ENCODE measurements at places on chromosomes 16 and 17.

DNA sequence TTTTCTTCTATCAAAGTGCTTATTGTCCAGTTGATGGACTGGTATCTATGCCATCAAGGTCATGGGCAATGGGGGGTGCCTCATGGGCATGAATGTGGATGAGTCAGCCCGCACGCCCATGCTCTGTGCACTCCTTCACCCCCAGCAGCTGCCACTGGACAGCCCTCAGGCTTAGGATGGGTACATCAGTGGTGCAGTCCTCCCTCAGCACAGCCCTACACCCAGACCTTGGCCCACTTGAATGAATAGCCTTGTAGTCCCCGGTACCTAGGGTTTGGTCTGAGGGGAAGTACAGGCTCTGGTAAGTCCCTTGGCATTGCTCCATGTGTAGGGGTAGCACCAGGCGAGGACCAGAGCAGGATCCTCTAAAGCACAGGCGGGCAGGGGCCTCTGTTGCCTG lies 10.4 kb upstream of the GNA13 start:
- no peak for DNase-seq

DNA sequence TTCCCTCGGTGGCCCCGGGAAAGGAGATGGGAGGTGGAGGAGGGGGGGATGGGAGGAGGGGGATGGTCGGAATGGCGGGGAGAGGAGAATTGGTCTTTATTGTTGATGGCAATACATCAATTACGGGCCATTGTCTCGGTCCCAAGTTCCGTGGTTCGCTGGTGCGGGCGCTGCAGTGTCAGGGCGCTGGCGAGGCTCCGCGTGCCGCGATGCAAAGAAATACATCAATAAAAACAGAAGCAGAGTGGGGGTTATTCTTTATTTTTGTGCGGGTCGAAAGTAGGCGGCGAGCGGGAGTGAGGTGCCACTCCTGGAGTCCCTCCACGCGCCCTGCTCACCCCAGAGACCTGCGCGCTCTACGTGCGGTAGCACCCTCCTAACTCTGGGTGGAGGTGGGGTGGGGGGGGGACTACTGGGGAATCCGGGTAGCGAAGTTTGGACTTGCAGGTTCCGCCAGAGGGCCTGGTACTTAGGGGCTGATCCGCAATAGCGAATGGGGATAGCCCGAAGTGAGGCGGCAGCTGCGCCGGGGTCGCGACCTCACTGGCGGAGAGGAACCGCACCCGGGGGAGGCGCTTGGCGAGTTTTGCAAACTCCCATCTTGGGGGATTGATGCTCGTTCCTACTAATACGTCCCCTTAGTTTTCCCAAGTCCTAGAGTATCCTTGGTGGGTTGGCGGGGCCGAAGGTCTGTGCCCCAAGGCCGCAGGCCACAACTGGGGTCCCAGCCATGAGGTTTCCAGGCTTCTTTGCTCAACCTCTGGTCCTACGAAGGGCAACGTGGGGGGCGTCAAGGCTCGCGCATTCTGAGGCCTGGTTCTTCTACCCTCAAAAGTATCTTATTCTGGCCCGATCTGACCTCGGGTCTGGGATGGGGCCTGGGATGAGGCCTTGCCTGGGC lies 3.5 kb upstream of the SALL1 start:
- DNase-seq = no peak

GRCh38 chr17:35212668-35213067 lies 18.5 kb upstream of the SLC35G3 start:
- no peak for DNase-seq

DNA sequence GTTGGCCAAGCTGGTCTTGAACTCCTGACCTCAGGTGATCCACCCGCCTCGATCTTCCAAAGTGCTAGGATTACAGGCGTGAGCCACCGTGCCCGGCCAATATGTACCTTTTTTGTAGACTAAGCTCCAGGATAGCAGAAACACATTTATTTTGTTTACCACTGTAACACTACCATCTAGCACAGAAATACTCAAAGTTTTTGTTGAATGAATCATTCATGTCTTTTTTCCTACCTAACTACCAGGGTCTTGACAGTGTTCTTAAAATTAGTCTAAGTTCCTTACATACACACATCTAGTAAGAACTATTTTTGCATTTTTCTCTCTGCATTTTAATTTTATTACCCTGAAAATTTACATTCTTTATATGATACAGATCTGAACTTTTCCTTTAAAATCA lies 44.4 kb downstream of the AKAP10 start:
- no peak for DNase-seq

GRCh38 chr17:35906191-35906925 lies 24.2 kb downstream of the RDM1 start:
- DNase-seq = no peak

DNA sequence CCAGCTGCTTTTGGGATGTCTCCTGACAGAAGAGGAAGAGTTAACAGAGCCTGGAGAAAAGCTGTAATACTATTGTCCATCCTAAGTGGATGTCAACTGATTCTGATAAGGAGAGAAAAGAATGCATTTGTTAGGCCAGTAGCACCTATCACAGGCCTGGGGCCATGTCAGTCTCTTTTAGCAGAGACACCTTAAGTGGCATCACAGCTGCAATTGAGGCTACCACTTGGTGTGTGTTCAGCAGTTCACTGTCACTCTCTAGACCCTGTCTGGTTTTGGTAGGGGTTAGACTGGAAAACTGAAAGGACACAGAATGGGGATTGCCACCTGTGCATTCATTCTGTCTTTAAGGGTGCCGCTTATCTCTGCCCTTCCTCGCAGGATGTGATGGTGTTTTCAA lies 42.0 kb downstream of the PSMD12 start:
- DNase-seq = no peak

DNA sequence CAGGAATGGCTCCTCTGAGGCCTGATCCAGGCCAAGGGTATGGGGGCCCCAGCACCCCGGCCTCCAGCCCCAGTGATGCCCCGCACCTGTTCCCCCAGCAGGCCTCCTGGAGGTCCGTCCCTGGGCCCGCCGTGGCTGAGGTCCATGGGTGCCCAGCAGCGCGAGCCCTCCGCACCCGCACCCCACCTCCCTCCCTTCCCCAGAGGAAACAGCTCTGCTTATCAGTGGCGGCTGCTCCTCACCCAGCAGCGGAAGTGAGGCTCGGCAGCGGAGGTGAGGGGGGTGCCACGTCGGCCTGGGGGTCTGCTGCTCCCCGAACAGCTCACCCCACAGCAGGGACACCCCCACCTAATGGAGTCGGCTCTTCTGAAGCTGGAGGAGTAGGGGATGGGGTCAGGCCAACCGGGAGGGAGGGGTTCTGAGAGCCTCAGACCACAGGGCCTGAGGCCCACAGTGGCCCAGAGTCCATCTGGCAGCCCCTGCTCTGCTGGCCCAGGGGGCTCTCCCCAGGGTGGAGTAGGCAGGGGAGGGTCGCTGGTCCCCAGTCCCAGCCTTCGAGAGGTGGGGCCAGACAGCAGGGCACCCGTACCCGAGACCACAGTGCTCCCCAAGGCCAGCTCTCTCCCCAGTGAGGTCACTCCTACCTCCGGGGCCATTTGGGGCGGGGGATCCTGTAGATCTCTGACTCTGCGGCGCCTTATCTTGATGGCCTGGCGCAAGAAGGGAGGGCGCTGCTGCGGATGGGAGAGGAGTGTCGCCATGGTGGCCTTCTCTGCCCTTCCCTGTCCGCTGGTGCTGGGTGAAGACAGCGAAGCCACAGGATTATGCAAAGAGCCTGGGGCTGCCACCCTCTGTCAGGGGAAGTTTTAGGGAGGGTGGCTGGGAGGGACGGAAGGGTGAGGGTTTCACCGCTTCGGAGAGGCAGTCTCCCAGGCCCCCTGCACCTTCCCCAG lies at the start of gene UNC13D:
UNC13D (minus strand) TSS at position 828 of the 953 bp plus-strand sequence; CDS start at position 761, 67 bp downstream.
- no peak for DNase-seq

DNA sequence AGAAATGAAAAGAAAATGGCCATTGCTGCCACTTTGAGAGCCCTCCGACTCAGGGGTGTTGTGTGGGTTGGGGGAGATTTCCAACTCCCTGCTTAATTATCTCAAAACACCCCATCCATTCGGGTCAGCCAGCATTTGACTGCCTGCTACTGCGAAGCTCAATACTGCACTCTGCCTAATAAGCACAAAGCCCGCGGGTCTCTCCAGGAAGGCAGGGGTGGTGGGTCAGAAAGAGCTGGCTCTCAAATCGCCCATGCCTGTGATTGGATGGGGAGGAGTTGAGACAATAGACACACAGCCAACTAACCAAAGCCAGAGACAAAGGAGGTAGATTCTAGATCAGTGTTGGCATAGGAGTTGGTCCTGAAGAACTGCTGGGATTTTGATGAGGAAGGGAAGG lies 2.3 kb upstream of the XAF1 start:
- DNase-seq = no peak

- DNase-seq = no peak
Measured at GRCh38 chr17:37818689-37819088, 73.8 kb upstream of the HNF1B start.

GRCh38 chr17:81365601-81366585 lies 29.4 kb upstream of the BAHCC1 start:
- DNase-seq = no peak

DNA sequence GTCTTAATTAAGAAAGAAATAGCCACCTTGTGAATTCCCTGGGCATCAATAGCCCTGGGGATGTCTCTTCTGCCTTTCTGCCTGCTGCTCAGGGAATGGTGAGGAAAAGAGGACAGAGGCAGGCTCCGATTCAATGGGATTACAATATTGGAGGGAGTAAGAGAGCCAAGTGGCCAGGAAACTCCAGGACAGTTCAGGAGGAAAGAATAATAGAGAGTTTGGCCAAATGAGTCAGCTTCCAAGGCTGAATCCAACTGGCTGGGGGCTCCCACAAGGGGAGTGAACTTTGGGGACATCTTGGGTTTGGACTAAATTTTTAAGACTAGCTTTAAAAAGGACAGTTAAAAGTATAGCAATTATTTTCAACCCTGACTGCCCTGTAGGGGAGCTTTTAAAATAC lies 235.8 kb upstream of the ASIC2 start:
- DNase-seq = no peak

DNA sequence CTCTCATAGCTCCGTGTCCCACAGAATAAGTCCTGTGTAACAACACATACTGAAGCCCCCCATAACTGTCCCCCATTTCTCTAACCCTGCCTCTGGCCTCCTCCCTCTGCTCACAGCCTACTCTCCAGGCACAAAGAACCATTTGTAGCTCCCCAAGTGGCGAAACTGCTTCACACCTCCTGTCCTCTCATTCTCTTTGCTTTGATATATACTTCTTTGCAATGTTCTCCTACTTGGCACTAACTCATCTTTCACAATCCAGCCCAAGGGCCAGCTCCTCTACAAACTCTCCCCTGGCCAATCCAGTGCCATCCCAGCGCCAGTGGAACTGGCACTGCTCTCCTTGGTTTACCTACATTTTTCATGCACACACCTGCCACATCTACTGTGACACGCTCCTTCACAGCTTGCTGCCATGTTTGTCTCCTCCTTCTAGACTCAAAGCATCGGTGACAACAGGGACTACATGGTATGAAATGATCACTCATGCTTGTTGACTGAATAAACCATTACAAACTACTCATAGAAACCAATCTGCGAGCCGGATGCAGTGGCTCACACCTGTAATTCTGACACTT lies 12.8 kb downstream of the CYTH1 start:
- no peak for DNase-seq

- DNase-seq = no peak
Measured at GRCh38 chr16:14063618-14064581, 7.2 kb upstream of the MRTFB start.

DNA sequence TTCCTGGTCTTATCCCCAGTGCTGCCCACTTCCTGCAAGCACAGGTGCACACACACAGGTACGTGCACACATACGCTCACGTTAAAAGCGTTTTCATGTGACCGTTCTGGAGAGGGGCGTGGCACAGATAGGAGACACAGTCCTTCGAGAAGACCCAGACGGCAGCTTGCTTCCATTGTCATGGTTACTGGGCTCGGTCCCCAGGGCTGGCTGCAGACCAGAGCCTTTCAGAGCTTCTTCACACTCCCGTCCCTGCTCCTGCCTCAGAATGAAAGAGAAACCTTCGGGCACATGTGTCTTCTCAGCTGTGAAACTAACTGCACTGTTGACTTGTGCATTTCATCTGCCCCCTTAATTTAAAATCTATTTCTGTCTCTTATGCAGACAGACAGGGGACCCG lies 154.2 kb downstream of the PITPNC1 start:
- no peak for DNase-seq

GRCh38 chr16:3832668-3833067 lies 47.8 kb downstream of the CREBBP start:
- no peak for DNase-seq

DNA sequence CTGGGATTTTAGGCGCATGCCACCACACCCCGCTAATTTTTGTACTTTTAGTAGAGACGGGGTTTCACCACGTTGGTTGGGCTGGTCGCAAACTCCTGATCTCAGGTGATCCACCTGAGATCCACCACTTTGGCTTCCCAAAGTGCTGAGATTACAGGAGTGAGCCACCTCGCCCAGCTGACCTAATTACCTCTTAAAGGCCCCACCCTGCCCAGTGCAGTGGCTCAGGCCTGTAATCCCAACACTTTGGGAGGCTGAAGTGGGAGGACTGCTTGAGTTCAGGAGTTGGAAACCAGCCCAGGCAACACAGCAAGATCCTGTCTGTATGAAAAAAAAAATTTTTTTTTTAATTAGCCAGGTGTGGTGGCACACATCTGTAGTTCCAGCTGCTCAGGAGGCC lies 2.9 kb upstream of the COASY start:
- no peak for DNase-seq

GRCh38 chr16:1050516-1050915 lies 22.0 kb upstream of the SSTR5 start:
- DNase-seq = no peak

DNA sequence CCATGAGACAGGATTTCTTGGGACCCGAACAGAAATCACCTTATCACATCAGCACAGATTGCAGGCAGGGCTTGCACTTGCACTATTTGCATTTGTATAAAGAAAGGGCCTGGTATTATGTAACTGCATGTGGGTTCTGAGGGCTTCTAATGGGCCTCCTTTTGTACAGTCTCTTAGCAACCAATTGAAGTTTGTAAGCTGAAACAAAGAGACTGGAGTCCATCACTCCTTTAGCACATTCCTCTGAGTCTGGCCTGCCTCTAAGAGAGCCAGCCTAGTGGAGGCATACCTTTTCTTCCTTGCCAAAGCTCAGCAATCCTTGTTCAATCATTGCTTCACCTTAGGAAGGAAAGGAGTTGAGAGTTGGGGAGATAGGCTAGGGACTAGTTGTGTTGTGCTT lies 387.1 kb downstream of the XYLT1 start:
- no peak for DNase-seq
